ENCODE measurements at places on chromosomes 5 and 9.

GRCh38 chr5:82487131-82487530, 209.0 kb upstream of the RPS23 start:
- DNase-seq = no peak

- no peak for DNase-seq
These were observed 25.6 kb downstream of the ISOC1 start for GRCh38 chr5:129120158-129120581.

DNA sequence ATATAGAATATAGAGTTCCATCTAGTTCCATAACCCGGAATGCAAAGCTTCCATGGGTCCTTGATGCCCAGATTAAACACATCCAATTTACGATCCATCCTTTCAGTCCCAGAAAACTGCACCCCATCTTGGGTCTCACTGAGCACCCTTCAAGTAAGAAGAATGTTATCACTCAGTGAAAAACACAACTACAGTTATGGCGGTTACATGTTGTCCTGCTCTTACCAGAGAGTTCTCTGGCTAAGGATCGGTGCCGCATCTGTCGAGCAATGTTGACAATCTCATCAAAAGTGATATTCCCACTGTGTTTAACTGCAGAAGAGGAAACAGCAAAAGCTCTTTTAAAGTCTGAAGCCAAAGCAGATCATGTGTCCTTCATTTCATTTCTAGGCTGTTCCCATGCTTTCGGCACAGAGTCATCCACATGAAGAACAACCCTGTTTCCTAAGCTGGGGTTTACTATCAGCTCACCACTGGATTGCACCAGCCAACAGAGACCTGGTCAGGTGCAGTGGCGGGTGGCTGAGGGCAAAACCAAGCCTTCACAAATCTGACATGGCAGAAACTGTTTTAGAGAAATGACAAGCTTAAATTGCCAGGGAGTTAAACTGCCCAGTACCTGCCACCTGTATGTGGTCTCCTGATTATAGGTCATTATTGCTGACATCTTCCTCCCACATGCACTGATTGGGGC, 2.9 kb downstream of the RPL12 start:
- DNase-seq = no peak

- DNase-seq = no peak
These were observed 11.3 kb downstream of the FOXD1 start for GRCh38 chr5:73437101-73437776.

DNA sequence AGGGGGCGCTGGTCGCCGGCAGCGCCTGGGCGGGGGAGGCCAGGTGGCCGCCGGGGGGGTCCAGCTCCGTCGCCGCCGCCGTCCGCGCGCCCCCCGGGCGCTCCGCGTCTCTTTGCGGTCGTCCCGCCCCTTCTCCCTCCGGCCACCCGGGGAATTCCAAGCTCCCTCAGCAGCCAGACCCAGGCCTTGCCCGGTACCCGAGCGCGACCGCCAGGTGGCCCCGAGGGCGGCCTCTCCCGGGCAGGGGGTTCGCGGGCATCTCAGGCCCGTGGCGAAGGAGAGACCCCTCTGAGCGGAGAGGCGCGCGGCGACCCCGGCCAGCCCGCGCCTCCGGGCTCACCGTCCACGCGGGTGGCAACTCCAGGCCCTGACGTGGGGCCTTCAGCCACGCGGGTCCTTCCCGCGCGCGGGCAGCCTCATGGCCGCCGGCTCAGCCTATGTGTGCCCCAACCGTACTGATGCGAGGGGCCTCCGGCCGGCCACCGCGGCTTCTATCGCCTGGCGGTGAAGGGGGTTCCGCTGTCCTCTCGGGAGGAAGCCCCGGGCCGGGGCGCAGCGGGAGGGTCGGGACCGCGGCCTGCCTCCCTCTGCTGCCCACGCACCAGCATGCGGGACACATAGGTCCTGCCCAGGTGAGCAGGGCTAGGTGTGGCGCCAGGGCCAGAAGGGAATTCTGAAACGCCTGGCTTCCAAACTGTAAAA, 529 bp upstream of the NRARP start:
- DNase-seq = no peak

GRCh38 chr5:87313216-87313615, 45.5 kb downstream of the RASA1 start:
- DNase-seq = no peak

DNA sequence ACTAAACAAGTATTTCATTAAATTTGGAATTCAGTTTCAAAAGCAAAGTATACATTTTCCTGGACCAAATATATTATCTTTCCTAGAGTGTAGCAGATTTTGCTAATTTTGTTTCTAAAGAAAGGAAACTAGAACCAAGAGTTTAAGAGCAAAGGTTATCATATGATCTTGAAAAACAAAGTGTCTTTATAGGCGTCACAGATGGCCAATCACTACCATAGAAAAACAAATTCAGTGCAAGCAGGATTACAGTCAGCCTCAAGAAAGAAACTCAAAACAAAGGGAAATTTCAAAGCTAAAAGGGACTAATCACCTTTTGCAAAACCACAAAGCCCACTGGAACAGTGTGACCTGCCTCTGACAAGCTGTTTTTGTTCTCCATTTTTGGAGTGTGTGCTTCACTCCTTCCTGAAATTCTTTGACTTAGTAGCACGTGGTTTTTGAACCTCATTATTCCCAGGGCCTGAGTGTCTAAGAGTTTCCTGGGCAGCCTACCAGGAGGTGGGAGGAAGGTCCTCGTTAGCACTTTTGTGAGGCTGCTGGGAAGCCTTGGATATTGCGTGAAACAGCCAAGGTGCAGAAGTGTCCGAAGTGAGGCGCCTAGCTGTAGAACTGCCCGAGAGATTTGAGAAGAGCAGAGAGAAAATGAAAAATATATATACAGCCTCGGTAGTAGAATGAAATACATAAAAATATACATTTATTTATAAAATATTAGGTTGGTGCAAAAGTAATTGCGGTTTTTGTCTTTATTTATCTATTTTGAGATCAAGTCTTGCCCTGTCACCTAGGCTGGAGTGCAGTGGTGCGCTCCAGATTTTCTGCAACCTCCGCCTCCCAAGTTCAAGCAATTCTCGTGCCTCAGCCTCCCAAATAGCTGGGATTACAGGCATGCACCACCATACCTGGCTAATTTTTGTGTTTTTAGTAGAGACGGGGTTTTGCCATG, 246.1 kb downstream of the MARCHF11 start:
- no peak for DNase-seq

All from stimulated activated CD4-positive, alpha-beta T cell treated with anti-CD3 and anti-CD28 coated beads, TNF-alpha, amount 100 ng/mL, for 4 hours (primary cell).